ENCODE measurements at places on chromosomes 6 and 20. TPM values are rescaled to one million over a fixed set of nuclear protein-coding genes. Genes with fewer than 3 reads are reported as not detected.

CDSN gene
- not detected for total RNA-seq

PARD6B gene
- total RNA-seq: 3.2 TPM

TMC2 gene
- not detected for total RNA-seq

SAMD3 gene
- total RNA-seq: 4.8 TPM

PPP1R16B gene
- 4.6 TPM for total RNA-seq

OTOR gene
- 0.21 TPM for total RNA-seq

PAX1 gene
- 4.1 TPM for total RNA-seq

DDX43 gene
- 1.1 TPM for total RNA-seq

All from tongue (tissue), 3 donors.